ENCODE measurements at places on chromosomes 16 and 17.

DNA sequence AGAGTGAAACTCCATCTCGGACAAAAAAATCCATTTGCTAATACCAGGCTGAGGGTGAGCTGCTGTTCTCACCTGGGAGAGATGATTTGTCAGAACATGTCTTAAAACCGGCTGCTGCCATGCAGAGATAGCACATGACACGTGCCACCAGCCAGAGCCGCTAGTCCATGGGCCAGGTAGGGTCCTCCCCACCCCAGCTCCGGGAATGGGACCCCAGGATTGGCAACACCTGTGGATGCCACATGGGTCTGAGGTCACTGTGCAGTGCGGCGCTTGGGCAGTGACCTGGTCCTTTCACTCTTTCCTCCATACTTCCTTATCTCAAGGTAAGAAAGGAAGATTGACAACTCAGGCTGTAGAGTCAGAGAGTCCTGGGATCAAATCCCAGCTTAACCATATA is 393.3 kb upstream of the TNRC6C start:
- H3K27me3 ChIP-seq: peaks cover 25% of the 10 kb centered on the region
- DNase-seq: no peak
- no peak overlapping the region for H3K4me3 ChIP-seq
- H3K36me3 ChIP-seq: no peaks in the 10 kb centered on the region
- no peaks in the 10 kb centered on the region for H3K4me1 ChIP-seq
- H3K27ac ChIP-seq: no peak overlapping the region

DNA sequence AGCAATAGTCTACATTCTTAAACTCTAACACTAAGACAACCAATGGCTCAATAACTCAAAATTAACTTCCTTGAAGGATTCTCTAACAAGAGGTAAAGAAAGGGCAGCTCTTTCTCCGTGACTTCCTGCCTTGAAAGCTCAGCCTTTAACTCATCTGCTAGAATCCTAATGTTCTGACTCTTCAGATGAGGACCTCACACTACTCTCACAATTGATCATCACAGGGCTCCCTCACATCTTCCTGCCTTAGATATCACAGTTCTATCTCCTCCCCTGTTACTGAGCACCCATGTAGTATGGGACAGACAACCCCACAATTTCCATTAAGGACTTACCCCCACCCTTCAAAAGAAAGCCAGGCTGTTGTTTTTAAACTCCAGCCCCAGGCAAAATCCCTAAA is 33.5 kb downstream of the SMURF2 start:
- peaks cover 13% of the 10 kb centered on the region for H3K36me3 ChIP-seq
- no peaks in the 10 kb centered on the region for H3K27me3 ChIP-seq
- peaks cover 40% of the 10 kb centered on the region for H3K4me1 ChIP-seq
- DNase-seq: no peak
- no peak overlapping the region for H3K4me3 ChIP-seq
- no peak overlapping the region for H3K27ac ChIP-seq

DNA sequence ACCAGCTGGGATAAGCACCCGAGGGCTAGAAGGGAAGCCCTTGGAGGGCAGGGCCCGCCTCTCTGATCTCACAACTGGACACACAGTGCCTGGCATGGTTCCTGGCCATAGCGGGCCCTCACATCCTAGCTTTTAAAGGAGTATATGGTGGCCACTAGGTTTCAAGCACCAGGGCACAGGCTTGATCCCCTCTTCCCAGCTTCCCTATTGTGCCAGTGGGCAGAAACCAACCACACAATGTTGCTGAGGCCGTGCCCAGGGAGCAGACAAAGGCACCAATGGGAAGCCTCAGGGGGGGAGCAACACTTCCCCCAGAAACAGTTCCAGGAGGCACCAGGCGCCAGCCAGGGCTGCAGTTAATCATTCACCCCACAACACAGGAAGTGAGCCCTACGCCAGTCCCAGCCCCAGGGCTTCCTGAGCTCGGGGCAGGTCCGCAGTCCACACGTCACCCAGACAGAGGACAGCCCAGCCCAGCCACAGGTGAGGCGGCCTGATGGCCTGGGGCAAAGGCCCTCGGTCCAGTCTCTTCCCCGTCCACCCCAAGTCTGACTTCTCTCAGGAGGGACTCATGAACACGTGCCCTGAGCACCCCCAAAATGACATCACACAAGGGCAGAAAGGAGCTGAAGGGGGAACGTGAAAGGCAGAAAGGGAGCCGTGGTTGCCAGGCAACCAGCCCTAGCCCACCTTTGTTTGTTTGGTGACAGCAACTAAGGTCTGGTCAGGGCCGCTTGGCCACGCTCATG is 12.8 kb downstream of the SMIM5 start:
- peak overlapping the region; percentile 69 for H3K4me3 ChIP-seq
- no peaks in the 10 kb centered on the region for H3K27me3 ChIP-seq
- H3K4me1 ChIP-seq: peaks cover 15% of the 10 kb centered on the region
- peak overlapping the region; percentile 84 for H3K27ac ChIP-seq
- H3K36me3 ChIP-seq: peaks cover 39% of the 10 kb centered on the region

DNA sequence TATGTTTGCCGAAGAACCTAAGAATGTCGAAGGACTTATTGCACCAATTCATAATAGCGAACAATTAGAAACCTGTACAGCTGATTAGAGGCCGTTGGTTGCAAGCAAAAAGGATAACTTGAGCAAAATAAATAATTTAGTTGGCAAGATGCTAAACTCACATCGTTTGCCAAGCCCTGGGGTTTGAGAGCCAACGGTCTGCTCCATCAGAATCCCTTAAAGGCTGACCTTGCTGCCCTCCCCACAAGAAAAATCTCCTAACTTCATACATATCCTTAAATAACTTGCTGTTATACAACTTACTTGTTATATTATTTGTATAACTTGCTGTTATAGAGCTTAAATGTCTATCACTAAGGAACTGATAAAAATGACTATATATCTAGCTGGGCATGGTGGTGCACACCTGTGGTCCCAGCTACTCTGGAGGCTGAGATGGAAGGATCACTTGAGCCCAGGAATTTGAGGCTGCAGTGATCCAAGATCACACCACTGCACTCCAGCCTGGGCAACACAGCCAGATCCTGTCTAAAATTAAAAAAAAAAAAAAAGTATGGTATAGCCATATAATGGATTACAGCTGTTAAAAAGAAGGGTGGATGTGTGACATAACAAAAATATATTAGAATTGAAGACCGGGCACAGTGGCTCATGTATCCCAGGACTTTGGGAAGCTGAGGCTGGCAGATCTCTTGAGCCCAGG is 1.9 kb upstream of the TRIM37 start:
- H3K4me3 ChIP-seq: no peak overlapping the region
- peaks cover 20% of the 10 kb centered on the region for H3K36me3 ChIP-seq
- H3K27ac ChIP-seq: no peak overlapping the region
- H3K27me3 ChIP-seq: no peaks in the 10 kb centered on the region
- DNase-seq: no peak

- no peaks in the 10 kb centered on the region for H3K4me1 ChIP-seq
- H3K4me3 ChIP-seq: no peak overlapping the region
- no peak for DNase-seq
- no peak overlapping the region for H3K27ac ChIP-seq
- peaks cover 14% of the 10 kb centered on the region for H3K27me3 ChIP-seq
Observed at GRCh38 chr17:82345151-82345976, 11.8 kb upstream of the SECTM1 start.
